Stimulated activated naive CD4-positive, alpha-beta T cell treated with Interleukin-2 at 50 U/mL for 16 hours (primary cell): ENCODE measurements at places on chromosomes 1 and 21.

GRCh38 chr1:208997726-208998312 lies 585.7 kb upstream of the CAMK1G start:
- DNase-seq: no peak

GRCh38 chr1:171898941-171899340 lies 57.6 kb downstream of the DNM3 start:
- DNase-seq: no peak

DNA sequence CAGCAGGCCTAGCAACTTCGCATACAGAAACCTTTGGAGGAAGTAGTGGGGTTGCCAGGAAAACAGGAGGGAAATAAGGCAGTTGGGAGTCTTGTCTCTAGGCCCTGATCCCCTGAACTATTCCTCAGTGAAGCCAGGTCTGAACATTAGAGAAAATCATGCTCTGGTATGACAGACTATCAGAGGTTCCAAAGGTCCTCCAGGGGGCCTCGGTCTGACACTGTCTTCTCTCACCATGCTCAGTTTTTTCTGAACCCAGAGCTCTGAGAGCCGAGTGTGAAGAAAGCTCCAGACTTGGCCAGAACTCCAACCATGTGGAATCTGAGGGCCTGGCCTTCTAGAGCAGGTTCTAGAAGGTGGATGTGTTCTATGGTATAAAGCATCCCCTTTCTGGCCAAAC lies 4.0 kb downstream of the TOMM40L start:
- DNase-seq: no peak

GRCh38 chr1:104787866-104788510 lies 1038.3 kb downstream of the AMY1C start:
- no peak for DNase-seq

GRCh38 chr21:38314558-38314957 lies 57.8 kb downstream of the KCNJ15 start:
- DNase-seq: no peak

DNA sequence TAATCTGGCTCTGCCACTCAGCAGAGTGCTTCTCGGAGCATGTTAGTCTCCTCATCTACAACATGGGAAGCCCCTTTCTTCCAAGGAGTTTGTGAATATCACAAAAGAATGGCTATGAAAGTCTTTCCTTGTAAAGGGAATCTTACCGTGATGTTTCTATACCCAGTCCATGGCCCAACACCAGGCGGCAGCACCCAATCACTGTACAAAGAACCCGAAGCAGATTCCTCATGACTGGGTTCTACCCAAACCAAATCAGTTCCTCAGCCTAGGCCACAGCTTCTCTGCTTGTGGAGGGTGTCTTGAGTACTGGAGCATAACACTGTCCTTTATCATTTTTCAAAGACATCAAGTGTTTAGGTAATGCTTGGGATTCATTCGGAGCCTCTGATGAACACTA lies 16.6 kb upstream of the SLFNL1 start:
- no peak for DNase-seq

DNA sequence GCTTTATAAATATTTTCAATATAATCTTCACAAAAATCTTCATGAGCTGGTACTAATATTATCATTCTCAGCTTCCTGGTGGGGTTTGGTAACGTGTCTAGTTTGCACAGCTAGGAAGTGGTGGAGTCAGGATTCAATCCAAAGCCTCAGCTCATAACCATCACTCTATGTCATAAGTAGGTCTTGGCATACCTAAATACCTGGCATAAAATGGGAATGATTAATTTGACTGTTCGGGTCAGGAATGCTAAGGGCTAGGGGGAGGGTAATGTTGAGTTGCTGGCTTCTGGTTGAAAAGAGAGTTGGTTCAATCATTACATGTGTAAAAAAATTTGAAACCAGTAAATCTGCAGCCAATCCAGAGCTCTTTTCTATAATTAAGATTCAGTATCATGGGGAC lies 5.6 kb upstream of the SAMSN1 start:
- DNase-seq: no peak
